ENCODE measurements at places on chromosomes 5 and 9.

DNA sequence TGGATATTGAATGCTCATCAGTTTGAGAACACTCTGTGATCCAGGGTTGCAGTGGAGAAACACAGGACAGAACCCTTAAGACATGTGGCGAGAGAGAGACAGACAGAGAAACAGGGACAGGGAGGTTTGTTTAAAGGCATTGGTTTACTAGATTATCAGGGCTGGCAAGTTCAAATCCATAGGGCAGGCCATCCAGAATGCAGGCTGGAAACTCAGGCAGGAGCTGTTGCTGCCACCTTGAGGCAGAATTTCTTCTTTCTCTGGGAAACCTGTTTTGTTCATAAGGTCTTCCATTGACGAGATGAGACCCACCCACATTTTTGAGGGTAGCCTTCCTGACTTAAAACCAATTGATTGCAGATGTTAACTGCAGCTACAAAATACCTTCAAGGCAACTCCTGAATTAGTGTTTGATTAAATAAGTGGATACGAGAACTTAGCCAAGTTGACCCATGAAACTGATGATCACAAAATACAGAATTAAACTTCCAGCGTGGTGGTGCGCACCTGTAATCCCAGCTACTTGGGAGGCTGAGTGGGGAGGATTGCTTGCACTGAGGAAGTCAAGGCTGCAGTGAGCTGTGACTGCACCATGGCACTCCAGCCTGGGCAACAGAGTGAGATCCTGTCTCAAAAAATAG lies 55.9 kb downstream of the NSUN2 start:
- DNase-seq = peak; percentile 44
- H3K27ac ChIP-seq = no peak overlapping the region
- H3K36me3 ChIP-seq = no peaks in the 10 kb centered on the region
- no peaks in the 10 kb centered on the region for H3K4me1 ChIP-seq
- H3K27me3 ChIP-seq = peaks cover 34% of the 10 kb centered on the region
- H3K4me3 ChIP-seq = no peak overlapping the region

- peaks cover 28% of the 10 kb centered on the region for H3K4me1 ChIP-seq
- H3K27ac ChIP-seq = peak overlapping the region; percentile 63
- H3K4me3 ChIP-seq = peak overlapping the region; percentile 69
These were observed 665 bp downstream of the TCF7 start for GRCh38 chr5:134114886-134115805.

- no peak overlapping the region for H3K27ac ChIP-seq
- no peak for DNase-seq
- H3K4me3 ChIP-seq = no peak overlapping the region
- no peaks in the 10 kb centered on the region for H3K36me3 ChIP-seq
- peaks cover 16% of the 10 kb centered on the region for H3K27me3 ChIP-seq
- H3K4me1 ChIP-seq = peaks cover 9% of the 10 kb centered on the region
These were observed 47.0 kb upstream of the TGFBR1 start for GRCh38 chr9:99057665-99058625.

DNA sequence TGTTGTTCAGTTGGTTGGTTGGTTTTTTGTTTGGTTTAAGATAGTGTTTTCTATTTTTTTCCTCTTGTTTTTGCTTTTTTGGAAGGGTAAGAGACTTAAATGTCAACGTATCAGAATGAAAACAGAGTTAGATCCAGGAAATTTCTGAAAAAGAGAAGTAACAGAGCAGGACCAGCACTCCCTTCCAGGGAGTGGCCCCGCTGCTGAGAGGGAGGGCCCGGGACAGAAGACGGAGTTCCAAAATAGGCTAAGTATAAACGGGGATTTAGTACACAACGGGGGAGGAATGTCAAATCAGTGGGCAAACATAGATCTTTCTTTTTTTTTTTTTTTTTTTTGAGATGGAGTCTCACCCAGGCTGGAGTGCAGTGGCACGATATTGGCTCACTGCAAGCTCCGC lies 92.7 kb upstream of the RUFY1 start:
- H3K4me3 ChIP-seq = no peak overlapping the region
- no peaks in the 10 kb centered on the region for H3K4me1 ChIP-seq
- H3K36me3 ChIP-seq = no peaks in the 10 kb centered on the region
- no peaks in the 10 kb centered on the region for H3K27me3 ChIP-seq
- H3K27ac ChIP-seq = no peak overlapping the region

DNA sequence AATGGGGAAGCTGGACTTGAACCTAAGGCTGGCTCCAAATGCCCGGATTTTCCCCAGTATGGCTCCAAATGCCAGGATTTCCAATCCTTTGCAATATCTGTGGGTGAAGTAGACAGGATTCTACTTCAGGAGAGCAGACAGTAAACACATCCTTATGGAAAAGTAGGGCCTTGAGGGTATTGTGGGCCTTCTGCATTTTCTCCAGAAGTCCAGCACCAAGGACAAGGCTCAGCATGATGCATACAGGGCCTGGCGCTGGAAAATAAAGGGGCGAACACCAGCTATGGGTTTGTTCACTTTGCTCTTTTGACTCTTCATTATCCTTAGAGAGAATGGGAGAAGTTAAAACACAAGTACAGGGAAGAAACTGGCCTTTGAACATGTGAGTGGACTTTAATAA lies 347.5 kb downstream of the SEMA5A start:
- no peaks in the 10 kb centered on the region for H3K36me3 ChIP-seq
- no peak for DNase-seq
- H3K4me3 ChIP-seq = no peak overlapping the region
- H3K27ac ChIP-seq = no peak overlapping the region
- no peaks in the 10 kb centered on the region for H3K27me3 ChIP-seq

- no peak for DNase-seq
- H3K4me1 ChIP-seq = no peaks in the 10 kb centered on the region
- H3K27me3 ChIP-seq = peaks cover 27% of the 10 kb centered on the region
- H3K4me3 ChIP-seq = no peak overlapping the region
- H3K36me3 ChIP-seq = no peaks in the 10 kb centered on the region
- H3K27ac ChIP-seq = no peak overlapping the region
These were observed 177.5 kb downstream of the EBF1 start for GRCh38 chr5:158922263-158922592.

DNA sequence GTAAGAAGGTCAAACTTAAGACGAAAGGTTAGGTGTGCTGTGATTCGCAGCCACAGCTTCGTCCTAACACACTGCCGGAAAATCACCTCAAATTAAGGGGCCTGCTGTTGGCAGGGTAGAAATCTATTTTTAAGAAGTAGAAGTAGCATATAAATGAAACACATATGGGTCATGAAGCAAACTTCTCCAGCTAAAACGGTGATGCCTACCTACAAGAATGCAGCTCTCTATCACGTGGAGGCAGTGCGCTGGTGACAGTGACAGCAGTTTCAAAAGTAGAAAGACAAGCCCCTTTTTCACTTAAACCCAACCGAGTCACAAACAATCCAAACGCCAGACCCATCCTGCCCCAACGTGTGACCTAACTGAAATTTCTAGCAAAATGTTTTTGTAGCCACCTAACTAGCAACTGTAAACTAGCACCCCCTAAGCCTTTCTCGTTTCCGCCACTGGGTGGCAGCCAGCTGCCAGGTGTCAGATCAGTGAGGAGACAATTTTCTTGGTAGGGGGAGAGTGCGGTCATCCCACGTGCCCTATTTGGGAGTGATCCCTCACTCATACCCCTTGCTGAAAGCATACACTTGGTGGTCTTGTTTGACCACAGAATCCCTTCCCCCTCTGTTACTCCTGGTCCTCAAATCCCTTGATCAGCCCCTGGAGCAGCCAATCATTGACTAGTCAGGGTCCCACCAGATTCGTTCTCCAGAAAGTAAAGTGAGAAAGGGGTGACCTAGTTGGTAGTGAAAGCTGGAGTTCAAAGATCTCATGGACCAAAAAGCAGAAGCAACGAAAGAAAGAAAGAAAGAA lies 71.8 kb upstream of the MAMDC2 start:
- peaks cover 21% of the 10 kb centered on the region for H3K4me1 ChIP-seq
- H3K27ac ChIP-seq = no peak overlapping the region
- no peak overlapping the region for H3K4me3 ChIP-seq
- H3K36me3 ChIP-seq = no peaks in the 10 kb centered on the region

- H3K27ac ChIP-seq = no peak overlapping the region
- DNase-seq = no peak
- no peak overlapping the region for H3K4me3 ChIP-seq
- H3K36me3 ChIP-seq = no peaks in the 10 kb centered on the region
- no peaks in the 10 kb centered on the region for H3K27me3 ChIP-seq
These were observed 7.5 kb upstream of the UBE2R2 start for GRCh38 chr9:33809506-33809905.

- no peak overlapping the region for H3K4me3 ChIP-seq
- peaks cover 8% of the 10 kb centered on the region for H3K4me1 ChIP-seq
- H3K27ac ChIP-seq = no peak overlapping the region
- no peak for DNase-seq
- H3K36me3 ChIP-seq = no peaks in the 10 kb centered on the region
These were observed 12.6 kb downstream of the CAVIN4 start for GRCh38 chr9:100590481-100590880.

DNA sequence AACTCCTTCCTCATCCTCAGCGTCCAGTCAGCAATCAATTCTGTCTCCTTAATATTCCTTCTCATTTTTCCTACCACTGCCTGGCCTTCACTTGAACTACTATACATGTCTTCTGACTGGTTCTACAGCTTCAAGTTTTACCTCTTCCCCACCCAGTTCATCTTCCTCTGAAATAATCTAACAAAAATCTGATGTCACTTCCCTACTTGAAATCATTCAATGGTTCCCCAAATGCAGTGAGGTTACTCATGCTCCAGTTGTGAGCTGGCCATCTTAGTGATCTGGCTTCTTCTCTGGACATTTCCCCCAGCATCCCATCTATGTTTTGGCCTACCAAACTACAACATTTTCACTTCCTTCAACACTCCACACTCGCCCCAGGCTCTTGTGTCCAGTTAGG lies 14.9 kb upstream of the TMEM267 start:
- H3K36me3 ChIP-seq = peaks cover 2% of the 10 kb centered on the region
- H3K4me3 ChIP-seq = no peak overlapping the region
- no peak for DNase-seq
- no peaks in the 10 kb centered on the region for H3K4me1 ChIP-seq

DNA sequence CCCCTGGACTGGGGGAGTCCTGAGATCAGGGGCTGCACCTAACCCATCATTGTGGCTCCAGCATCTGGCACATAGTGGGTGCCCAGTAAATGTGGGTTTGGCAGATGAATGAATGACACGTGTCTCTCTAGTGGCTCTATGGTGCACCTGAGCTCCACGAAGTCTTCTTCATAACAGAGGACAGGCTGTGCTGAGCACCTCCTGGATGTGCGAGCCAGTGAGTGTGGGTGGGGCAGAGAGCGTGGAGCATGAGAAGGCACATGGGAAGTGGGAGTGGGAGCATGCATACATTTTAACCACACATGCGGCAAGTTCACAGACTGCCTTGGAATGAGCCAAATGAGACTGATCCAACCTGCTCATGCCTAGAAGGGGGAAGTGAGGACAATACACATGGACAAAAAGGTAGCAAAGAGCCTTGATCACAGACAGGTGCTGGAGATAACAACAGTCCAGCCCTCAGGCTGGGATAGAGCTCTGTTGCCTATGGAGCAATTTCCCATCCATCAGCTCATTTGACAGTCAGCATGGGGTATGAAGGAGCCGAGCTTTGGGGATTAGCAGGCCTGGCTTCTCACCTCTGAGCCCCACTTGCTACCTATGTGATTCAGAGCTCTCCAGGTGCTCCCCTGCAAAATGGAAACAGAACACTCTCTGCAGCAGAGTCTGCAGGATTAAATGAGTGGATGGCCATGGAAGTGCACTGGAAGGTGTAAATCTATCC lies 76.2 kb upstream of the TBC1D2 start:
- peaks cover 18% of the 10 kb centered on the region for H3K4me1 ChIP-seq
- H3K27ac ChIP-seq = no peak overlapping the region
- peaks cover 4% of the 10 kb centered on the region for H3K27me3 ChIP-seq
- no peak overlapping the region for H3K4me3 ChIP-seq

- no peak for DNase-seq
- no peak overlapping the region for H3K4me3 ChIP-seq
- no peaks in the 10 kb centered on the region for H3K36me3 ChIP-seq
- no peaks in the 10 kb centered on the region for H3K4me1 ChIP-seq
These were observed 16.9 kb downstream of the GDF9 start for GRCh38 chr5:132849347-132849746.

- H3K4me1 ChIP-seq = peaks cover 15% of the 10 kb centered on the region
- H3K4me3 ChIP-seq = peak overlapping the region; percentile 13
- H3K27me3 ChIP-seq = no peaks in the 10 kb centered on the region
- H3K36me3 ChIP-seq = no peaks in the 10 kb centered on the region
These were observed 275.0 kb downstream of the ARHGEF28 start for GRCh38 chr5:73901043-73901442.

- no peaks in the 10 kb centered on the region for H3K27me3 ChIP-seq
- H3K4me1 ChIP-seq = peaks cover 10% of the 10 kb centered on the region
- H3K4me3 ChIP-seq = no peak overlapping the region
- H3K36me3 ChIP-seq = no peaks in the 10 kb centered on the region
- H3K27ac ChIP-seq = no peak overlapping the region
These were observed 18.3 kb upstream of the HSDL2 start for GRCh38 chr9:112361601-112362000.

DNA sequence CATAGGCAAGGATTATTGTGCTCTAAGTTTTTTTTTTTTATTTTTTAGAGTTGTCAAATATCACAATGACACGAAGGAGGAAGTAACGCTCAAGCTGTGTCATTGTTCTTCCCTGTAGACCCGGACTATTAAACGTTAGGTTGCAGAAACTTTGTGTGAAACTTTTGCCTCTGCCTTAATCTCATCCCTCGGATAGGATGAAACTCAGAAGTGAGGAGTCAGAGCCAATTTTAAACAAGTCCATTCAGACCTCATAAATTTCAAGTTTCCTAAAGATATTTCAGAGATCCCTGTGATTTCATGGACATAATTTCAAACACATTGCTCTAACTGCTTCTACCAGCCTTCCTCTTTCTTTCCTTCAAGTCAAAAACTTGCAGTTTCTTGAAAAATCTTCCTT lies 98.7 kb upstream of the C6 start:
- H3K4me1 ChIP-seq = no peaks in the 10 kb centered on the region
- no peak overlapping the region for H3K27ac ChIP-seq
- H3K27me3 ChIP-seq = no peaks in the 10 kb centered on the region
- H3K4me3 ChIP-seq = no peak overlapping the region
- no peaks in the 10 kb centered on the region for H3K36me3 ChIP-seq

DNA sequence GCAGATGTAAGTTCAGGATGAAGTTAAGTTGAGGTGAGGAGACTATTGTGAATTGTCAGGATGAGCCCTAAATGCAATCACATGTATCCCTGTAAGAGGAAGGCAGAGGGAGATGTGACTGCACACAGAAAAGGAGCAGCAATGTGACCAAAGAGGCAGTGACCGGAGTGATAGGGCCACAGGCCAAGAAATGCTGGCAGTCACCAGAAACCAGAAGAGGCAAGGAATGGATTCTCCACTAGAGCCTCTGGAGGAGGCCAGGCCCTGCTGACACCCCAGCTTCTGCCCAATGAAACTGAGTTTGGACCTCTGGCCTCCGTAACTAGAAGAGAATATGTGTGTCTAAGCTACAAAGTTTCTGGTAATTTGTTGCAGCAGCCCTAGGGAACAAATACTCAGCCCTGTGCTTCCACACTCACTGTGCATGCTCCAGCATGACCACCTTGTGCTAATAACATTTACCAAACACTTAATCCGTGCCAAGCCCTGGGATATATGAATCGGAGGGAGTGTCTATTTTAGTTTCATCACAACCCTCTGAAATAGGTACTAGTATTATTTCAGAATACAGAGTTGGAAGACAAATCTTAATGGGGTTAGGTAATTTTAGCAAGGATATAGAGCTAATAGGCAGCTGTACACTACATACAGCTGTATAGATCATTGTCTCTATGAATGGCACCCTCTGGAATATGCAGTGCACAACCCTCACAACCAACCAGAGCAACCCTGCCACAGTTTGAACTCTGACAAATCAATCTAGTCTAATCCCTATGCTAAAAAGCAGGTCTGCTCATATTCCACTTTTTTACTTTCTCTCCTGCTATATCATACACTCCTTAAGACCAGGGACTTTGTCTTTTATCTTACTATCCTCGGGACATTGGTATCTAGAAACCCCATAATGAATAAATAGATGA lies 7.8 kb upstream of the GPX8 start:
- H3K4me1 ChIP-seq = no peaks in the 10 kb centered on the region
- H3K36me3 ChIP-seq = no peaks in the 10 kb centered on the region
- no peak overlapping the region for H3K4me3 ChIP-seq

Data from HCT116 (cell line).